ENCODE measurements at places on chromosomes 12 and 14.

GRCh38 chr12:113164014-113164413, 14.5 kb downstream of the CFAP73 start:
- no peak for DNase-seq

DNA sequence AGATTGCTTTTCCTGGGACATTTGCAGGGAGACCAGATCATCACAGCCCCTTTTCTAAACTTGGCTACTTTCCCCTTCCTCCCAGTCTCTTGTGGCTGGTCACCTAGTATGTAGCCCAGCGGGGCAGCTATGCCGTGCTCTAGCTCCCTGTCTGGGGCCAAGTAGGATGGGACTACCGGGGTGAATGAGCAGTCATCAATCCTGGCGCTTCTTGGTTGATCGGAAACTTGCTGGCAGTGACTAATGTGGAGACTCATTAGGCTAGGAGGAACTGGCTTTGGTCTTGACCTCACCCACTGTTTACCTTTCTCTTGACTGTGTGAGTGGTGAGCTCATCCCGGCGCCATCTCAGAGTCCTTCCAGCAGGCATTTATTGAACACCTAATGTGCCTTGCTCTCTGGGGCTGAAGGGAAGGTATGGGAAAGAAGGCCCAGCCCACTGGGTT, 15.9 kb downstream of the PLEKHG3 start:
- DNase-seq: no peak

DNA sequence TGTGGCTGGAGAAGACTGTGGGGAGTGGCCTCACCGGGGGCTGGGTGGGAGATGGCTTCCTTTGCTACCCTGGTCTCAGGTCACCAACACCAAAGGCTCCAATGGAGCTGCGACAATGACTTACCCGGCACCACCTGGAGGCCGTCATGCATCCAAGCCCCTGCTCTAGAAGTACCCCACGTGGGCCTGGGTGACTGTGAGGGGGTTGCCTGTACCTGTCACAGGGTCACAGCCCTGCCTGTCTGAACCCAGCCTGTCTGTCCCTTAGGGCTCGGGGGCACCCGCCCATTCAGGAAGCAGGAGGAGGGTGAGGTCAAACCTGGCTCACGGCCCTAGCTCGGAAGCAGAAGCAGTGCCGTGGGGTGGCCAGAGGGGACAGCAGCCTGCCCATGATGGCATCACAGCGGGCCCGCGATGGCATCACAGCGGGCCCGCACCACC, 18.9 kb downstream of the ABCB9 start:
- DNase-seq: no peak

GRCh38 chr12:88658009-88658408, 77.7 kb upstream of the KITLG start:
- DNase-seq: no peak

DNA sequence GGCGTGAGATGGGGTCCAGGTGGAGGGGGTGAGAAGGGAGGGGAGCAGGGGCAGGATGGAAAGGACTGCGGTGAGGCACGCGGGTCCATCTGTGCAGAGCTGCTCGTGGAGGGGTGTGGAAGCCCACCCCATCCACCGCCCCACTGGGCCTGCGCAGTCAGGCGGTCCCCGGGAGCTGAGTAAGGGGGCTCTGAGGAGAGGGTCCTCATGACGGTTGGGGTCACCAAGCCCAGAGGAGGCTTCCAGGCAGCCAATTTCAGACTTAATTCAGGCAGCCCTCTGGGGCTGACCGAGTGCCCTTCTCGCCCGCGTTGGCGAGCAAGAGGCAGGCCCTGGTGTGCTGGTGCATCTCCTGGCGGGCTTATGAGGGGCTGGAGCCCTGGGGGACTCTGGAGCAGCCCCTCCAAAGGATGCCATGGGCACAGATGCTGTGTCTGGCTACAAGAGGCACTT, 115.5 kb downstream of the KIF26A start:
- no peak for DNase-seq

DNA sequence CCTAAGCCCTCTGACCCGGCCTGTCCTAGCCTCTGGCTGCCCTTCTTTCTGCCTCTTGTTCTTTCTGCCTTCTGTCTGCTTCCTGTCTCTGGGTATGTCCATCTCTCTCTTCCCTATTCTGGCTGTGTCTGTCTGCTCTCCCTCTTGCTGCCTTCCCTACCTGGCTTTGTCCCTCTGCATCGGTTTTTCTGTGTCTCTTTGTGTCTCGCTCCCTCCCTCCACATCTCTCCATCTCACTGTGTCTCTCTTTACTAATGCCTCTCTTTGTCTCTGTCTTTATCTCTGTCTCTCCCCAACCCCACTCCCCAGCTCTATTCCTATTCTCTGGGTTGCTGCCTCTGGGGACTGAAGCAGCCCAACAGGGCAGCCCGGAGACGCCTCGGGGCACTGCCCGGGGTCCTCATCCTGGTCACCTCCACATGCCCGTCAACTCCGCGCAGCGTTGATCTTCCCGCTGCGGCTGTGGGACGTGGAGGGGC, 10.1 kb downstream of the SHMT2 start:
- no peak for DNase-seq

DNA sequence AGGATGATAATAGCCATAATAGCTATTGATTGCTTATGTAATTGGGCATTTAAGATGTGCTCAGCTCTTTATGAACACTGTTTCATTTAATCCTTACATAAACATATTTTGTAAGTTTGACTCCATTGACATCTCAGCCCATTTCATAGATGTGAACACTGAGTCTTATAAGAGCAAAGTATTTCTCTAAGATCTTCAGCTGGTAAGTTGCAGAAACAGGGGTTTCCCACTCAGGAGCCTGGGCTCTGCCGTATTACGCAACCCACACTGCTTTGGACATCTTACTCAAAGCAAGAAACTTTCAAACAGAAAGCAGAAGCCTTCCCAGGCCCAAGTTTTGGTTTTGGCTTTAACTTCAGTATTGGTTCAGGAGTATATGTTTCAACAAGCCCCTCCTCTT, 705.1 kb downstream of the MED13L start:
- no peak for DNase-seq

- DNase-seq: no peak
Measured at GRCh38 chr12:89991807-89992590, 283.4 kb upstream of the ATP2B1 start.

- DNase-seq: no peak
Measured at GRCh38 chr14:51185180-51185579, 54.9 kb upstream of the TMX1 start.

GRCh38 chr12:76983420-76983819, 81.9 kb downstream of the E2F7 start:
- no peak for DNase-seq

DNA sequence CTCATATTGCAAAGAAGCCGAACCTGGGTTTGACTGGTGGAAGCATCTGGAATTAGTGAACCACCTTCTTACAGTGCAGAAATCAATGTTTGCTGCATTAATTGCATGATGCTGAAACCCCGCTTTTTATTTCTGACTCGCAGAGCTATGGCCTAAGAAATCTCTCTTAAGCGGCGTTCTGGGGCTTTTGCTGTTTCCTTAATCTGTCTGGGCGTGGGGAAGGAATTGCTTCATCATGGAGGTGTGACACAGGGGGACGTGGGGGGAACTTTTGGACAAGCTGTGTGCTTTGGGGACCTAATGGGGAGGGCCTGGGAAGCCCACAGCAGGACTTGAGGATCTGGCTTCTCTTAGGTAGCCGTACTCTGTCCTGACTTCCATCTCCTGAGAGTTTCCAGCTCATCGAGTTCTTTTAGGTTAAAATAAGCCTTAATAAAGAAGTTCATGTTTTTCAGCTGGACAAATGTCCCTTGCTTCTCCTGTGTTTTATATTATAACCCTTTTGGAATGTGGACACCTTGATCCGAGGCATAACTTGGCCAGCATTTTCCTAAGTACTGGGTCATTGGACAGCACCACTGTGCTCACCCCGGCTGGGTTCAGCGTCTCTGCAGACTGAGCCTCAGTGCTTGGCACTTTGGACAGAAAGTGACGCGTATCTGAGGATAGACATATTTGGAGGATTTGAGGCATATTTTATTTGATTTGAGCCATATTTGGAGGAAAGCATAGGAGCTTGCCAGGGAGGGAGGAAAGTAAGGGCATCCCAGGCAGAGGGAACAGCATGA, 192.1 kb upstream of the MYL2 start:
- DNase-seq: no peak

DNA sequence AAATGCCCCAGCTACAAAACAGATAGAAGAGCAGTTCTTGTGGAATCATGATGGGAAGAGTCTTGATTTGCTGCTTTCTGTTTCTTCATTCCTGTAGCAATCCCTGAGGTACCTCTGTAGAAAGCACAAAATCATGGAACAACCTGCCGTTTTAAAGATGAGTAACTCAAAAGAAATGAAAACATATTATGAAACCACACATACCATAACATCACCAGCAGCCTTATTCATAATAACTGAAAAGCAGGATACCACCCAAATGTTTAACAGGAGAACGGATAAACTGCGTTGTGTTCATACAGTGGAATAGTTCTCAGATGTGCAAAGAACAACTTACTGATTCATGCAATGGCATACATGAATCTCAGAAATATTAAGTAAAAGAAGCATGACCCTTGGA, 188.1 kb downstream of the RGS6 start:
- DNase-seq: no peak

GRCh38 chr12:27576667-27577347, 52.8 kb downstream of the PPFIBP1 start:
- no peak for DNase-seq

All from T-helper 2 cell (primary cell).